Stimulated activated CD8-positive, alpha-beta memory T cell treated with anti-CD3 and anti-CD28 coated beads, Interleukin-4, amount 100 ng/mL, for 1 hour (primary cell): ENCODE measurements at places on chromosomes 11 and 22.

DNA sequence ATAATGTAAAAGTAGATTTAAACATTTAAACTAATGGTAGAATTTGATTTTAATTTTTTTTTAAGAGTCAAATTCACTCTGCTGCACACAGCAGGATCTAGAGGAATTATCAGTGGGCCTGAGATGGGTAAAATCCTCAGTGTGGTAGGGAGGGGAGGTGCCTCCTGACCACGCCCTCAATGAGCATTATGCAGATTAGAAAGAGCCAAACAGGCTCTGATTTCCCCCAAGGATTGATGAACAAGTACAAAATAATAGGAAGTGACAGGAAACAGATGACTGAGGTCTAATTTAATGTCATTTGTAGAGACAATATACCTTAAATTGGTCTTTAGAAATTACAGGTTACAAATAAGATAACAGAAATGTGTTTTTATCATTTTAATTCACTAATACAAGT is 155.2 kb downstream of the DCDC1 start:
- no peak for DNase-seq

DNA sequence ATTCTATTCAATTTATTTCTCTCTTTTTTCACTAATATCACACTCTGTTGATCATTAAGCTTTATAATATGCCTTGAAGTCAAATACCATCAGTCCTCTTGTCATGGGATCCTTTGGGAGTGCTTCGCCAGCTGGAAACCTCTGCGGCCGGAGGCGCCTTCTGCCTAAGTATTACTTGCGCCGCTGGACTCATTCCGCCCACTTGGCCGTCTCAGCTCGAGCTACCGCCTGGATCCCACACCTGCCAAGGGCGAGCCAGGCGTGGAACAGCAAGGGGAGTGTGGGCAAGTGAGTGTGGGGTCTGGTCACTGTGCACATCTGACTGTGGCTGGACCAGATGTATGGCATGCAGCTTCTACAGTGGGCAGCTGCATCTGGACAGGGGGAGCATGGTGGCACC is 9.1 kb upstream of the MAP6 start:
- no peak for DNase-seq

DNA sequence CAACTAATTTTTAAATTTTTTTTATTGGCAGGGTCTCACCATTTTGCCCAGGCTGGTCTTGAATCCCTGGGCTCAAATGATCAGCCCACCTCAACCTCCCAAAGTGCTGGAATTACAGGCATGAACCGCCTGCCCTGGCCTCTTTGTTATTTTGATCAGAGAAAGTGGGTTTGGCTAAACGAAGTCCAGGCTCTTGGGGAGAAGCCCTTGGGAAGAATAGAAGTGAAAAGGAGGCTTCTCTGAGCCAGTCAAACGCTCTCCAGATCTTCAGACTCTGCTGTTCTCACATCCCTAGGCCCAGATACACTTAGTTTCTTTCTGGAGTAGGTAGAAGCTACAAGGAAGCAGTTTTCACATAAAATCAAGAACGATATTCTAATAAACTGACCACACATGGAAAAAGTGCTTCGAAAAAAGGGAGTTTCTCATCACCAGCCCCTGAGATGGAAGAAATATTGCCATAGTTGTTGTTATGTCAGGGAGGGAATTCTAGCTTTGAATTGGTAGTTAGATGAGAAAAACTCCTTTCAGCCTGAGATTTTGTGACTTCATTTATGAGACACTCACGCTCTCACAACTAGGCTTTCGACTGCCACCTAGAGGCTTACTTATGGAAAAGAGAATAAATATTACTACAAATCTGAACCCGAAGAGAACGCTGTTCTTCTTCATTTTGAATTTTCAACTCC is 41.7 kb upstream of the AQP11 start:
- DNase-seq: no peak

GRCh38 chr11:67025750-67026149 is 2.8 kb downstream of the SYT12 start:
- DNase-seq: no peak

GRCh38 chr11:92892802-92893684 is 76.4 kb upstream of the MTNR1B start:
- DNase-seq: no peak

GRCh38 chr22:41009222-41009948 is 58.2 kb downstream of the RBX1 start:
- no peak for DNase-seq

DNA sequence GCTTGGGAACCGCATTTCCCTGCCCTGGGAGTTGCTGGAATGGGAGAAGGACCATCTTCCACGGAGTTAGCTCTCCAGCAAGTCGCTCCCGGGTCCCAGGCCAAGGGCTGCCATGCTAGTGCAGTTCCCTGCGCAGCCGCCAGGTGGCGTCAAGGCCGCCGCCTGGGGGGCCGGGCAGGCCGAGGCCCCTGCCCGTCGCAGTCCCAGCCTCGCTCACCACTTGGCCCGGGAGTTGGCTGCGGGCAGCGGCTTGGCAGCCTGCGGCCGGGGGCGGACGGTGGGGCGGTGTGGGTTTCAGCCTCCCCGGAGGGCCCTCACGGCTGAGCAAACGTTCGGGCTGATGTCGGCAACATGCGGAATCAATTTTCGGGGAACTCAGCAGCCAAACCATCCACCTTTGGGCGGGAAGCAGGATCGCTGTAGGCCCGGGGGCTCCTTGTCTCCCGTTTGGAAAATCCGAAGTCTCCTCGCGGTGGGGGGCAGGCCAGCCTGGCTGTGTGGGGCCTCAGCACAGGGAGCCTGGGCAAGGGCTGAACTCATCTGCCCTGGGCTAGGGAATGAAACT is 415.1 kb downstream of the SOX6 start:
- DNase-seq: no peak

DNA sequence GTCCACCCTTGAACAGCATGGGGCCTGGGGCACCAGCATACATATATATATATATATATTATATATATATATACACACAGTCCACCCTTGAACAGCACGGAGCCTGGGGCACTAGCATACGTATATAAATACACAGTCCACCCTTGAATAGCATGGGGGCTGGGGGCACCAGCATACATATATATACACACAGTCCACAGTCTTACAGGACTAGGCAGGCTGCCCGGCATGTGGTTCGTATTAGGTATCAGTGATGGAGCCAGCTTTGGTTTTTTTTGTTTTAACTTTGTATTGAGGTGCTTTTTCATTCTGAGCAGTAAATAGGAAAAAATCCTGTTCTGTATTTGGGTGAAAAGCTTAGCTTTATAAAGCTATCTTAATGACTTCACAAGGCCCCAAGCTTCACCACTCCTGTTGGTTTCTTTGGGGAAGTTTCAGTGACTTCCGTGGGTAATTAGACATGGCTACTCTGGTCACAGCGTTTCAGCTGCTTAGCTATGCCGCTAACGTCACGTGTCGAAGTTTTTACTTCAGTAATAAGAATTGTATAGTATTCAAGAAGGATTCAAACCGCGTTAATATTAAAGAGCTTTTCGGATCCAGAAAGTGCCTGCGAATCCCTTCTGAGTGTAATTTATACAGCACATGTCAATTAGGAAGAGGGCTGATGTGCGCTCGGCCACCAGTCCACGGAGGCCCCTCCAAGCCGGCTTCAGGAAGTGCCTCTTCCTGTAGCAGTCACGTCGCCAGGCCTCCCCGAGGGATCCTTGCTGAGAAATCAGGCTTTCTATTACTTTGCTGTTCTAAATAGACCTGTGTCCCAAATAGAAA is 179.7 kb downstream of the TBC1D22A start:
- DNase-seq: no peak

DNA sequence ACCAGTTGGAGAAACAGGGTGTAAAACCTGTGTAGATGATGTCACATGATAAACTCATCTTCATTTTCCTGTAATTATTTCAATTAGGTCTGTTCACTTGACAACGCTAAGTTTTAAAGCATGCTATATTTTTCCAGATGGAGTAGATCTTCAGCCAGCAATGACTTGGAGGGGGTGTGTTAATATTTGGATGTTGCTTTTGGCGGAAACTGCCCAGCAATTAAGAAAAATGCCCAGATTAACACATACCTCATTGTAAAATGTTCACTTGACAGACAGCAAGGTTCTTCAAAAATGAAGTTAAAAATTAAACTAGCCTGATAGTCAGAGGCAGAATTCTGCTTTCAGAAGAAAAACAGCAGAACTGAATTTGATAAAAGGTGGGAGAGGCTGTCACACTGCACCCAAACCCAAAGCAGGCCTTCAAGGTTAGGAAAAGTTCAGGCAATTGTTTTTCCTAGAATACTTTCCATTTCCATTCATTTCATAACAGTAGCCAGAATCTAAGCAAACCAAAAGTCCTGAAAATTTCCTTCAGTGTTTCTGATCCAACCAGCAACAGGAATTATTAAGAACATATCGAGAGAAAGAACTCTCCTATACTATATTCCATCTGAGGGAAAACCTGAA is 33.0 kb downstream of the VSIG10L2 start:
- DNase-seq: no peak

- DNase-seq: no peak
These were observed 6.0 kb downstream of the UCP2 start for GRCh38 chr11:73976451-73977151.

- no peak for DNase-seq
These were observed 3.2 kb downstream of the CHRM1 start for GRCh38 chr11:62917906-62918502.

DNA sequence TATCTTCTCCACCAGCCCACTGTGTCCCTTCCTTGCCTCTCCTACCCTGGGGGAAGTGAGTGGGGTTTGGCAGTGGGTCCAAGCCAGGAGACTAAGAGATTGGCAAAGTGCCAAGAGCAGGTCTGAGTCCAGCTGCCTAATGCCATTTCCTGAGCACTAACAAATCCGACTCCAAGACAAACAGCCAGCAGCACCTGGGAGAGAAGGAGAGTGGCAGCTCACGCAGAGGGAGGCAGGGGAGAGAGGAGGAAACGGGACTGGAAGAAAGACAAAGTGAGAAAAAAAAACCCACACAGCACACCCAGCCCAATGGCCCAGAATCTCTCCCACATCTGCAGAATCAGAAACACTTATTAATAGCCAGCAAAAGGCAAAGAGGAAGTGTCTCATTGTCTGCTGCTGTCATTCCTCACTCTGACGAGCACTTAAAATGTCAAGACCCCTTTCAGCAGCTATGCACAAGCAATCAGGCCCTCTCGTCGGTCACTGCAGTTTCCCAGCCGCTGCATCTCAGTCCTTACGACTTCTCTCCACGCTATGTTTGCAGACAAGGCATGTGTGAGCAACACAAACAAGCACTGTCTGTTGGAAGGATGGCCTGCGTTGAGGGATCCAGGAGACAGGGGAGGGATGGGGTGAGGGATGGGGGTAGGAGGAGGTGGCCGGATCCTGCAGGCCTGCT is 558.4 kb upstream of the CADM1 start:
- DNase-seq: no peak

GRCh38 chr11:4063348-4063747 is 31.3 kb upstream of the RRM1 start:
- DNase-seq: no peak

DNA sequence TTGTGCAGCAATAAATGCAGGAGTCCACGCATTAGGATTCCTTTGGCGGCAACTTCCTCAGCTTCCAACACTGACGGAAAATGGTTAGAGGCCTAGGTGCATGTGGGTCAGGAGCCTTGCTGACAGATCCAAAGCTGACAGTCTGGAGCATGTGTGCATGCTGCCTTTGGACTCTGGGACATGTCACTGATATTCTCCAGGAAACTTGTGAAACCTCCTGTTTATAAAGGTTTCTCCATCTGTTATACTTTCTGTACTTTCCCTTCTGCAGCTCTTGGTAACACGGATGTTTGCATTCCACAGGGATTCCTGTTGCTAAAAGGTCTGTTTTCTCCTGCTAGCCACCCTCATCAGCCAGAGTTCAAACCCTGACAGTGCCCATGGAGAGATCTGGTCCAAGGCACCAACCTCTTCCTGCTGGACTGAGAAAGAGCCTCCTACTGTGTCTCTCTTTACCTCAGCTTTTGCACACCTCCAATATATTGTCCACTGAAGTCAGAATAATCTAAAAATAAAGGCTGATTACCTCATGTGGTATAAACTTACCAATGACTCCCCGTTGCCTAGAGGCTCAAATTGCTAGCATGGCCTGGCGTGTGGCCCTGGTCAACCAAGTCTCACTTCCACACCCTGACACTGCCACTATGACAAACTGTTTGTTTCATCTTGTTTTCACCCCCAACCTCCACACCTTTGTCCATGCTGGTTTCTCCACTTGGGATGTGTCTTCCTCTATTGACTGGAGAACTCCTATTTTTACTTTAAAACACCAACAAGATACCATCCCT is 31.1 kb upstream of the LYVE1 start:
- no peak for DNase-seq

GRCh38 chr11:66421492-66422205 is 814 bp downstream of the NPAS4 start:
- peak; percentile 75 for DNase-seq

- DNase-seq: no peak
These were observed 32.5 kb downstream of the MRGPRX2 start for GRCh38 chr11:19027829-19028595.
